ENCODE measurements at places on chromosomes 2 and 18.

DNA sequence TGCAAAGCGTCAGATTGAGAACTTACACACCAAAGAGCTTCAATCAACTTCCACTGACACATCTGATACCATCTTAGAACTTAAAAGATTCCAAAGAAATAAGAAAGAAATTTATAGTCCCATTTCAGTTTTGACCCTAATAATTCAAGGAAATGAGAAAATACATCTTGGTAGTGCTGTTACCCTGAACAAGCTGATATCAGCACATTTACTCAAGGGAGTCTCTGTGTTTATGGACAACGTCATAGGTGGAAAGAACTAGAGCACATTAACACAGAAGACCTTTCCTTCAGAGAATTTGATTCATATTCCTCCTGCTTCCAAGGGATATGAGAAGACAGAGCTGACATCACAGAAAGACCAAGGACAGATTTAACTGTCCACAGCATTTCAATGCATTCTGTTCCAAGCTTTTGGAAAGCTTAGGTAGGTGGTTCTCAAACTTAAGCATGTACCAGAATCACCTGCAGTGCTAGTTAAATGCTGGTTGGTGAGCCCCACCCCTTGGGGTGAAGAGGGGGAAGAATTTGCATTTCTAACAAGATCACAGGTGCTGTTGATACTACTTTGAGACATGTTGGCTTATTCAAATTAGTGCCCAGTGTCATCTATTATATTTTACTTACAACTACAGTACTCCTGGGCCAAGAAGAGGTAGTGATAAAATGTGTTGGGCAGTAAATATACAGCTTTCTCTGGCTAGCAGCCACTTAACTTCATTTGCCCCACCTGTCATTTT lies 59.8 kb downstream of the LDAH start:
- no peak for DNase-seq

- peak; percentile 50 for DNase-seq
Measured at GRCh38 chr2:209556354-209556961, 132.6 kb downstream of the MAP2 start.

DNA sequence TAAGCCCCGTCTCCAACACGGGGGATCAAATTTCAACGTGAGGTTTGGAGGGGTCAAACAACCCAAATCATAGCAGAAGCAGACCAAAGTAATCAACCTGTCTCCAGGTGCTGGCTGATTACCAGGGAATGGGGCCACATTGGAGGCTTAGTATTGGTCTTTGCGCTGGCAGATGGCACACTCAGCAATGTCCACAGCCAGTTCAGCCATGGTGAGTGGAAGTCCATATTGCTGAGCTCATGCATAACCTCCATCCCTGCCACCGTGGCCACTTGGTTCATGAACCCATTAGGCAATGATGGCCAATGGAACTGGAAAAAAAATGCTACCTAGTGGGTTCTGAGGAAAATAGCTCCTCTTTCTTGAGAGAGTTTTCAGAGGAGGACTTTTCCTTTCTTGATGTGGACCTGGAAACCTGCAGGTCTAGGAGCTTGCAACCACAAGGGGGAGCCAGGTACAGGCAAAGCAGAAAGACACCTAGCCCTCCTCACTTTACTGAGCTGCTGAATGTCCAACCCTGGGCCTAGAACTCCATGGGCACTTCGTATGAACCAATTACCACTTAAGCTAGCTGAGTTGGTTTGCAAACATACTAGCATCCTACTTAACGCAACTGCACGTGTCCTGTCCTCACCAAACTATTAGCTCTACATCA lies 128.0 kb upstream of the GYPC start:
- DNase-seq: peak; percentile 46

GRCh38 chr2:12719400-12720277 lies 2.9 kb downstream of the TRIB2 start:
- peak; percentile 68 for DNase-seq

- DNase-seq: no peak
Measured at GRCh38 chr2:20516646-20517341, 69.9 kb downstream of the RHOB start.

GRCh38 chr18:70503060-70503459 lies 214.2 kb downstream of the SOCS6 start:
- no peak for DNase-seq

GRCh38 chr2:9647884-9648283 lies 17.1 kb upstream of the YWHAQ start:
- DNase-seq: no peak

DNA sequence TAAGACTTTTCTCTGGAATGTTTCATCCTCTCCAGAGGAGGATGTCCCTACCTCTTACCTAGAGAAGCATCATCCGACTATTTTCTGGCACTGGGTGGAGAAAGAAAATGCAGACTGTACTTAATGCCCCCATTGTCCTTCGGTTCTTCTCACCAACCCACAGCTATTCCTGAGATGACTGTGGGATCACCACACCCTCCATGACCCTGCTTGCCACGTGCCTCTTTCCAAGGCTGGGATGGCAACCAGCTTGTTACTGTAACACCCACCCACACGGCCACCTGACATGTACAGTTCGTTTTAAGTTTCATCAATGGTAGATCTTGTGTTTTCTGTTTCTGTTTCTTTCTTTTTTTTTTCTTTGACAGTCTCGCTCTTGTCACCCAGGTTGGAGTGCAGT lies 365.2 kb downstream of the FBXO15 start:
- no peak for DNase-seq

DNA sequence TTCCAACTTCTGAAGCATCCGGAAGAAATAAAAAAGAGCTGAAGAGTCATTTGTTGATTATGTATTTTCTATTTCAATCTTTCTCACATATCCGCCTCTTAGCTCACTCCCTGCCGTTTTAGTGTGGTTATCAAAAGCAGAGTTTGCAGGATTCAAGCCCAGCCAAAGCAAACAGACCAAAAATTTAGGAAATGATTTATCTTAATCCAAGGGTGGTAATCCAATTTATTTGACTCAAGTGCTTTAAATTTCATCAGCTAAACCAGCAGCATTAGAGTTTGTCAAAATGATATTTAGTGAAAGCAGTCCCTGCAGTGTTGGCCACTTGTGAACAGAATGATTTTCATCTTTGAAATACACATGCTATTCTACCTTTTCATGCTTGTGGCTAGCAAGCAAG lies 129.3 kb upstream of the CCDC68 start:
- no peak for DNase-seq

- DNase-seq: no peak
Measured at GRCh38 chr2:32952761-32953476, 6.2 kb downstream of the LTBP1 start.

GRCh38 chr2:9032536-9033255 lies 29.2 kb upstream of the MBOAT2 start:
- no peak for DNase-seq

GRCh38 chr2:230217424-230217823 lies 2.4 kb downstream of the SP110 start:
- no peak for DNase-seq

DNA sequence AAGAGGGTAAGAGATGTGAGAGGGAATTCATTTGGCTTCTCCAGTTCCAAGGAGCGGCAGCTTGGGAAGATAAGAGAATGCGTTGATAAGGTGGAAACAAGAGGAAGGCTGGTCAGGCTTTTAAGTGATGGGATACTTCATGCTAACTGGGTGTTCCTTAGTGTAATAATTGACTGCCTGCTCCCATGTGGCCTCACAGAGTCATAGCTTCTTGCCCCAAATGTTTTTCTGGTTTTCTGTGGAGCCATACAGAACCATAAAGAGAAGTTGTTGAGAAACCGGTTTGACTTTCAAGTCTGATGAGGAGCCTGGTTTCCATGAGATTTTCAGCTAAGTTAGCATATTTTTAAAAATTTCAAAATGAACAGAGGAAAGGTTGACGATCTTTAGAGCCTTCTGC lies 97.5 kb upstream of the ZFP36L2 start:
- DNase-seq: no peak

All from ELR (cell line).